Renal pelvis (tissue), 12 donors: ENCODE measurements at places on chromosomes 3 and 15. TPM values are rescaled to one million over a fixed set of nuclear protein-coding genes. Genes with fewer than 3 reads are reported as not detected.

DNA sequence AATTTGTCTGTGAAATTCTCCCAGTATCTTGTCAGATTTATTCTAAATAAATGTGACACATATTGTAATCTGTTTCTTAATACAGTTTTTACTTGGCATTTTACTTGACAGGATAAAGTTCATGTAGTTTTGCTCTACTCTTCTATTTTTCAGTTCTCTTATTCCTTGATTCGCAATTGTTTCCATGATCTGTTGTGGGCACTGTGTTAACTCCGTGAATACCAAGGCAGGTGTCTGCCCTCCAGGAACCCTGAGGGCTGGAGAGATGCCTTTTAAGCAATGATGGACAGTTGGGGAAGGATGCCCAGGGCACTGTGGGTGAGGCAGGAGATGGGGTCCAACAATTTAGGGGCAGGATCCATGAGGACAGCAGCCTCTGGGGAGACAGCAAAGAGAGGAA, 3.1 kb downstream of the CLDN11 start:
- DNase-seq, result no peak

- DNase-seq, result no peak
These were observed 22.6 kb downstream of the METTL6 start for GRCh38 chr3:15404767-15405166.

Gene NAALADL2
- polyA plus RNA-seq, result 17.7 TPM

DNA sequence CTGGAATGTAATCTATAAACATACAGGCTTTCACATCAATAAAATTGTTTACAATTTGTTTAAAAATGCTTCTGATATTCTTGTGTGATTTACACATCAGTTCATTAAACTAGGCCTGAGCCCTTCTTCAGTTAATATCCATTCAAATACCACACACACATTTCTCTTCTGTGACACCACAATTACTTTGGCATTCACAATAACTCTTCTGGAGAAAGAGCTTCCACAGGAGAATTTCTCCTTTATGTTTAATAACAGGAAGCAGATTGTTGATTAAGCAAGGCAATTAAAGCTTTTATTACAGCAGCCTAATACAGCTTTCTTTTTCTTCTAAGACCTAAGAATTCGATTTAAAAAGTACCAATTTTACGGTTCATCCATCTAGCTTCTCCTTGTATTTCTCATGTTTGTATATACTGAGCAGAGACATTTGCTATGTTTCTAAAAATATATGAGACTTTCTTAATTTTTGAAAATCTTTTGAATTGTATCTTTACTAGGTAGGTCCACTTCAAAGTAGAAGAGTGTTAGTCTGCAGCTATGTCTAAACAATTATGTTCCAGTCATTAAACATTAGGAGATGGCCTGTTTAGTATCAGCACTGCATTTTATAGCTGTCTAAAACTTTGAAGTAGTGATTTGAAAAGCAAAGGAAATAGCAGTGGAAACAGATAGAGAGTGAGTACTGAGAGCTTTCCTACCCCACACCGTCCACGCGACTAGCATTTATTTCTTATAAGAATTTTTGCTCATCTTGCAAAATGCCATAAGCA, 511.1 kb upstream of the UBE2E2 start:
- DNase-seq, result no peak

DNA sequence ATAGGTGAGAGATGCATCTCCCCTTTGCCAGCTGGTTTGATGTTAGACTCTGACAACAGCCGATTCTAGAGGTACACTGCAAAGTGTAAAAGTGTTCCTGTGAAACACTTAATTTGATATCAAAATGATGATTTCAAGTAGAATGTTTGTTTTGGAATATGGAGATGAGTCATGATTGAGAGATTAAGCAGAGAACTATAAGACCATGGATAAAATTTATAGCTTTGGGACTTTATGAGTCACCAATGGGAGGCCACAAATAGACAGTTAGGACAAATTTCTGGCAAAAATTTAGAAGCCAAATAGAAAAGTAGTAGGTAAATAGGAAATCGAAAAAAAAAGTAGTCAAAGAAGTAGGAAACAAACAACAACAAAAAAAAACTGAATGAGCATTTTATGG, 672.5 kb downstream of the NSUN3 start:
- no peak for DNase-seq

Gene HHATL
- polyA plus RNA-seq, result 0.54 TPM

GRCh38 chr3:127607675-127608361, 9.6 kb downstream of the MCM2 start:
- DNase-seq, result no peak

Gene GOLGA8S
- 1.6 TPM for polyA plus RNA-seq

- DNase-seq, result no peak
These were observed 89.2 kb upstream of the MEF2A start for GRCh38 chr15:99476413-99477222.

DNA sequence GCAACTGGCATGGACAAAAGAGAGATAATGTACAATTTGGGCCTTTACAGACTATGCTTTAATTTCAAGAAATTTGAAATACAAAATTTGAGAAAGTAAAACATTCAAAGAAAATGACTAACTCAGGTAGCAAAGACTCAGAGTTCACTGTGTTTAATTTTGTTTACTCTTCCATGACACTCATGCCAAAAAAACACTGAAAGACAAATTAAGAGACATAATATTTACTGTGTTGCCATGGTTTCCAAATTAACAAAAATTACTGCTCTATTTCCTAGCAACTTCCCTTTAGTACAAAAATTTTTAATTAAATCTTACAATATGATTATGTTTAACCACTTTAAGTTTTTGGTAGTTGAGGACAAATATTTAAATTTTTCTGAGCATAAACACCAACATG, 29.6 kb downstream of the LRRFIP2 start:
- peak; percentile 8 for DNase-seq

GRCh38 chr3:14918356-14918860, 29.0 kb upstream of the NR2C2 start:
- DNase-seq, result no peak

DNA sequence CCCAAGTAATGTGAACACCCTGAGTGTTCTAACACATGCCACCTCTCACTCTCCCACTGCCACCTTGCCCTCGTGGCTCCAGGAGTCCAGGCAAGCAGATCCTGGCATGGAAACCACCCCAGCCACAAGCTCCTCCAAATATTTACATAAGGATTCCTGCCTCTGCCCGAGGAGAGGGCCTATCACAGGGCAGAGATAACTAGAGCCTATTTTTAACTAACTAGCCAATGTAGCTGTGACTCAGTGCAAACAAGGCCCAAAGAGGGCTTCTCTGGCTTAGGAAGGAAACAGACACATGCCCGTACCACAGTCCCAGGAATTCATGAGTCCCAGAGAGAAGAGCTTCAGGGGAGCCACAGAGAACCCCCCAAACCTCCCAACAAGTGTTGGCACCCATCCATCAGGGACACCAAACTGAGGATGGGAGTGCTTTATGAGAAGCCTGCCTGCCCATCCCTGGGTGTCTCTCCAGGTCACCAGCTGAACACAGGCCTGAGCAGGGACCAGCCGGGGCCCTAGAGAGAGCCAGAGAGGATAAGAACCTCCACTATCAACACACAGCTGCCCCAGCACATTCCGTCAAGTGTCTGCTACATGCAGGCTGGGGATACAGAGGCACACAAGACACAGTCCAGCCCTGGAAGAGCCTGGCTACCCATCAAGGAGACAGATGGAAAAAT, 9.2 kb downstream of the FYCO1 start:
- DNase-seq, result no peak

DNA sequence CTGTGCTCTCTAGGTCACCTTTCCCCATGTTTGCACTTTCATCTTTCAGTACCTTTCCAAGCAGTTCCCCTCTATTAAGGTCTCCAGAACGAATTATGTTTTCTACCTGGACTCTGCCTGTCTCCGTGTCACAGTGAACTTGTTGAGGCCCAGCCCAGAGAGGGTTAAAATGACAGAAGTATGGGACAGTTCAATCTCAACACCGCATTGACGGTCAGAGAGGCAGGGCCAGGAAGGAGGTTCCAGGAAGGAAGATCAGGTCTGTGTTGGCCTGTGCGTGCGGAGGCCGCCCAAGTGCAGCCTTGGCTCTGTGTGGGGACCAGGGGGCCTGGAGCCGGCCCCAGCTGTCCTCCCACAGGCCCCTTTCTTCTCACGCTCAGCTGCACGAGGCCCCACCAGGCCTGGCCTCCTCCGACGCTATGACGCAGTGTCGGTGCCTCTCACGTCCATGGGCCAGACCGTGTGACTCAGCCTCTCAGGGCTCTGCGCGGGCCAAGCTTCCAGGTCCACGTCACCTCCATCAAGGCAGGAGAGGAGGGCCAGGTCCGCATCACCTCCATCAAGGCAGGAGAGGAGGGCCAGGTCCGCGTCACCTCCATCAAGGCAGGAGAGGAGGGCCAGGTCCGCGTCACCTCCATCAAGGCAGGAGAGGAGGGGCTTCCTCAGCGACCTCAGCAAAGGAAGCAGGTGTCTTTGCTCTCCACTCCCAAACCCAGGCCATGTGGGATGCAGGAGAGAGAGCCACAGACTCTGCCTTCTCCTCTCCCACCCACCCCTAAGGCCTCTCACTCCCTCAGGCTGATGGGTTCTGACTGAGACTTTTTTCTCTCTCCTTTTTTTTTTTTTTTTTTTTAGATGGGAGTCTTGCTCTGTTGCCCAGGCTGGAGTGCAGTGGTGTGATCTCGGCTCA, 83.1 kb downstream of the CPN2 start:
- no peak for DNase-seq

DNA sequence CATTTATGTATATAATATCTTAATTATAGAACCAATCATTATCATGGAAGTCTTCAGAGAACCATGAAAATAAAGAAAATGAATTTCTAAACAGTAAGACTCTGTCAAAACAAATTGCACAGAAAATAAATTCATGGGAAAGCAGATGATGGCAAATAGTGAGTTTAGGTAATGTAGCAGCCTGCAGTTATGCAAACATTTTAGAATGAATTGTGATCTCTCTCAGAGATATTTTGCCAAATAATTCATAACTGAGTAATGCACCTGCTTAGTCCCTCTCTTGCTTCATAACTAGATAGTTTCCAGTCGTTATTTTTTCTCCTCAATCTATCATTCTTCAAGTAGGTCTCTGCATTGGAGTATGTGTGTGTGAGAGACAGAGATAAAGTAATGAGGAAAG, 492.7 kb upstream of the THBS1 start:
- no peak for DNase-seq

Gene SLC22A14
- polyA plus RNA-seq, result 0.36 TPM

GRCh38 chr15:99115300-99116215, 10.7 kb downstream of the SYNM start:
- no peak for DNase-seq

DNA sequence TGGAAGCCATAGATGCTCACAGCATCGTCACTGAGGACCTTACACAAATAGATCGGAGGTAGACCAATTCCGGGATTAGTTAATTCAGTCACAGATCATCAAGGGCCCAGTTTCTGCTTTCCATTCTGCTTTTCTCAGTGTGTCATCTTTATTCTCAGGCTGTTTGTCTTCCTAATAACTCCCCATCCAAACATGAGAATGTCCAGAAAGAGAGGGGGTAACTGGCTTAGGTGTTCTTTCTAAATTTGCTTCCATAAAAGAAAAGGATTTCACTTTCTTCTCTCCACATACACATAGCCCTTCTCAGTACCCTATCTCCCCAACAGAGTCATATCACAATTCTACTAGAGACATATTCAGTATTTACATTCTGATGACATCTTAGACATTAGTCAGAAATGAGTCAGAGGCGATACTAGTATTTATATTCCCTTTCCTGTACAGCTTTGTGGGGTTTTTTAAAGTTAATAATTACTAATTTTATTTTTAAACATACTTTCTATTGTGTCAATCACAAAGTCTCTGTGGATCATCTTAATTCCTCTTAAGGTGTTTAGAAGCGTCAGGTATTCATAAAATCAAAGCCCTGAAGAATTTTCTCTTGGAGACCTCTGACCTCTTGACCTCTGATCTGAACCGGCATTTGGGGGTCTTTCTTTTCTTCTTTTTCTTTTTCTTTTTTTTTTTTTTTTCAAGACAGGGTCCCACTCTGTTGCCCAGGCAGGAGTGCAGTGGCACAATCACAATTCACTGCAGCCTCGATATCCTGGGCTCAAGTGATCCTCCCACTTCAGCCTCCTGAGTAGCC, 24.3 kb upstream of the IL12A start:
- DNase-seq, result no peak

Gene SAXO2
- polyA plus RNA-seq, result 9.3 TPM

GRCh38 chr3:129121792-129122411, at the start of gene RAB43:
TSS of gene RAB43 (minus strand) at chr3:129121804. CDS start at chr3:129121489, 315 bp downstream.
- peak; percentile 93 for DNase-seq

DNA sequence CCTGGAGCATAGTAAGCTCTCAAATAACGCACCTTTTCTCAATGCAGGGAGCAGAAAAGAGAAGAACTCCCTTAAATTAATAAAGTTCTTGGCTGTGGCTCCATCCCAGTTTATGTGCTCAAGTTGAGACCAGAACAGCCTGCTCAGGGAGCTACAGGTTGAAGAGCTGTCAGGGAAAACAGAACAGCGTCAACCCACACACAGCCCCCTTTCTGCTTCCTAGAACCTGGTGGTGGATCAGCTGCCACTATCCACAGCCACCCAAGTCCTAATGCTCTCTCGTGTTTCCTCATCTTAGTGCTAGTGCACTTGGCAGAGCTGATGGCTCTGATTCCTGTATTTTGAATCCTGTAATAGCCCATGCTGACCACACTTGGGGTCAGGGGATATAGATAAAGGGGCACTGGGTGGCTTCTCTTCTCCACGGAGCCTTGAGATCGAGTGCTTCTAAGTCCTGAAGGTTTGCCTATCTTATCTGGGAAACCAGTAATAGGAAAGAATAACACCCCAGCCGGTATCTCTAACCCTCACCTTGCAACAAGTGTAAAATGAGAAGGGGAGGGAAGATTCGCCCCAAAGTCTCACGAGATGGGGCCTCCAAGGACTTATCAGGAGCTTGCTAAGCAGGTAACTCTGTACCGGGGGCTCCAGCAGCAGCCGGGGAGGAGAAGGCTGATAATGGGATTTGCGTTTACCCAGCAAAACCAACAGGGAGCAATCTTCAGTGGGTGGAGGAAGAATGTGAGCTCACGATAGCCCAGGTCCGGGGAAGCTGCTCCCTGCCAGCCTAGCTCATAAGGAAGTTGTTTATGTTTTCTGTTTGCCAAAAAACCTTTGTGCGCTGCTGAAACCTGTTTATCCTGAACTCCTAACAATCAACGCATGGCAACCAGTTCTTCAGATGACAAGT, 136.2 kb upstream of the ICE2 start:
- DNase-seq, result no peak

DNA sequence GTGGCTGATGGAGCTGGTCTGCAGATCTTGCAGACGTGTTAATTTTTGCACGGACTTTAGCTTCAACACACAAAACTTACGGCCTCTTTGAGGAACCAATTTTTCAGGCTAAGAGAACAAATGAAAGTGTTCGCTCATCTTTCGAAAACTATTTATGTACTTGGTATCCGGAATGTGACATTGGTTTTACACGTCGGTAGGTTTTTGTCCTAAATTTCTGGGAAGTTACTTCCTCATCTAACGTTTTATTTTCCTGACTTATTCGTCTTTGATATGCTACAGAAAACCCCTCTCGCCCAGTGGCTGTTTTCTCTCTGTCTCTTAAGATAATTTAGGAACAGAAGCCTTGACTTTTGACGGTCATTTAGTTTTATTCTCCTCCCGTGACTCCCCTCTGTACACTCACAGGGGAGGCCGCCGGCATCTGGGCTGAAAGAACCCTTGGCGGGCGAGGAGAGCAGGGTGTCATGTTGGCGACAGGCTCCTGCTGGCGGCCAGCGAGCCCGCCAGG, 834 bp upstream of the GREM1 start:
- no peak for DNase-seq

Gene SLC24A5
- polyA plus RNA-seq, result 1.1 TPM

- no peak for DNase-seq
These were observed 130.8 kb downstream of the UACA start for GRCh38 chr15:70632491-70633102.

GRCh38 chr3:19384868-19385267, 236.6 kb downstream of the KCNH8 start:
- DNase-seq, result no peak

Gene CGNL1
- 67.4 TPM for polyA plus RNA-seq
